ENCODE measurements at places on chromosomes 3 and 15.

DNA sequence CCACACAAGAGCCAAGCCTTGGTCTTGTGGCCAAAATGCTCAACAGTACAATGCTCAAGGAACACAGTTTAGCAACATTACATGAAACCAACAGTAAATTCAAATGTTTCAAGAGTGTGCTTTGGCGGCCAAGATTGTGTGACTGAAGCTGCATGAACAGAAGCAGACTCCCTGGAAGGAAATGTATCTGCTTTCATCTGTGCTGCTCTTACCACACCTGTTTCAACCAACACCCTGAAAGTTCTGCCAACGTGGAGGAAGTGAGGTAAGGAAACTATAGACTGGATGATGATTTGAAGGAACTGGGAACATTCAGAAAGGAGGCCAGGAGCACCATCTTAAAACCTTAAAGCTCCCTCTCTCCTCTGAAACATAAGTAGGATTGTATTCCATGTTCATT, 55.7 kb downstream of the MB21D2 start:
- DNase-seq, result no peak

DNA sequence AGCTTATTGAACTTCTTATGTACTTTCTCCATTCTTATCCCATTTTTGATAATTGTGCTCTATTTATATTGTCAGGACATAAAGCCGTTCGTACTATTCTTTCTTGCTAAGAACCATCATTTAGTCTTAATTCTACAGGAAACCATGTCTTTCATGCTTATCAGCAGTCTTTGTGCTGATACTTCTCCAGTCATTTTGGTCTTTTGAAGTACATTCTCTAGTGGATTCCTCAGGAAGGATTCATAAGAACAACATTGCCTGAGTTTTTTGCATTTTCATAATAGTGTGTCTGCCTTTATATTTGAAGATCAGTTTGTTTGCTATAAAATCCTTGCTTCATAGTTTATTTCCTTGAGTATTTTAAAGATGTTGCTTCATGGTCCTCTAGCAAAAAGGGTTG, 126.6 kb upstream of the NEO1 start:
- no peak for DNase-seq

DNA sequence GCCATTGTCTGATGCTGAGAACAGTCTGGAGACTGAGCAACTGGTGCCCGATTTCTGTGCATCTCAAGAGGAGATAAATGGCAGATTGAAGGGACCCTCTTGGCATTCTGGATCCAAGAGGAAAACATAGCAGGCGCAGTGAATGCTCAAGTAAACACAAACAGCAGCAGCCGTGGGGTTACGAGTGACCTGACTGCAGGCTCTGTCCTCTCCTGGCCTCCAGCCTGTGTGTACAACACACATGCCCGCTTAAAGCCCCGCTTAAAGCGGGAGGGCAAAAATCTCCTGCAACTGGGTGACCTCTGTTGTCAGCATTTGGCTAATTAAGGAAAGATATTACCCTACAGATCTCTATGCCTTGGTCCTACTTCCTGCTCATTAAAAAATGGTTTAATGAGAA, 120.5 kb downstream of the GREM1 start:
- peak; percentile 34 for DNase-seq

GRCh38 chr3:90025019-90025418, 917.6 kb downstream of the EPHA3 start:
- DNase-seq, result no peak

- DNase-seq, result no peak
These were observed 41.4 kb downstream of the CLEC3B start for GRCh38 chr3:45067486-45067885.

GRCh38 chr3:10173095-10173925, 8.6 kb downstream of the IRAK2 start:
- no peak for DNase-seq

DNA sequence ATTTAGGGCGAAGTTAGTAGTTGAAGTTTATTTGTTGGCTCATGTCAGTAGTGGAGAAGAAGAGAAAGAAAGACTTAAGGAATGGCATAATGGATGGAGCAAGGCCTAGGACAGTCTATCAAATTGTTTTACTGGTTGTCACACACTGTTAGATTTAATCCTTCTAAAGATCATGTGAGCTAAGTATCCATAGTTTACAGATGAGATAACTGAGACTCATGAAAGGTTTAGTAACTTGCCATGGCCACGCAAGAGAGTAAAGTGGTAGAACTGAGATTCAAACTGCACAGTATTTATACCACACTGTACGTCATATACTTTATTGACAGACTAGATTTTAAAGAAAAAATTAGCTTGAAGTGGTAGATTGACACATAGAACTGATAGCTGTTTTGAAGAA, 11.4 kb downstream of the SPRED1 start:
- no peak for DNase-seq

GRCh38 chr3:109278141-109278540, 38.2 kb downstream of the DPPA2 start:
- DNase-seq, result no peak

DNA sequence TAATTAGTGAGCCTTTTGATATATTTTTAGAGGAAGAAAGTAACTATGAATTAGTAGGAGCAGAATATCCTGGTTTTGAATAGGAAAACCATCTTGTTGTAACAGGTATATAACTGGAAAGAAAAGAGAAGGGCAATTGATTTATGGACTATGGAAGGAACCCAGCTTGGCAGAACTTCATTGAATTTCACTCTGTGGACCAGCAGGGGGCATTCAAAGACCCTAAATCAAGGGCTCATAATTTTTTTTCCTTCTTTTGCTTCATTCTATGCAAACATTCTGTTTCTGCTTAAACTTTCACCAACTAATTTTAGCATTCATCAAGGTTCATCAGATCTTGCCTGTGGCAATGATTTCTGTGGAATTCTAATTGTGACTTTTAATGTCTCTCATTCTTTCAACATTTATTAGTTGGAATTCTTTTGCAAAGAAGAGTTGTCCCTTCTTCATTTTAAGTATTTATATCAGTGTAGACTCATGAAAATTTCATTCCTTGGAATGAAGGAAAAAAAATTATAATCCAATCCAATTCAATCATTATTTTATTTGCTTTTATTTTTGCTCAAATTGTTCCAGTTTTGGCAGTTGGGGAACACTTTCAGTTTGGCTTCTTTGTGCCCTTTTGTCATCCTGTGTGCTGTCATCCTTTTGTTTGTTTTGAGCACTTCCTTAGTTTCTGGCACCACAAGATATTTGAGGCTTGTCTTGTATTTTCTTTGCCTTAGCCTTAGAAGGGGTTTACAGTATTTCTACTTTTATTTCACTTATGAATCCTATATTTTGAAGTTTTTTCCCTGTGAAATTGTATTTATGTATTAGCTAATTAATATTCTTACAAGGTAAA, 30.4 kb downstream of the NXPE3 start:
- DNase-seq, result no peak

GRCh38 chr3:140091143-140091542, 156.2 kb downstream of the CLSTN2 start:
- DNase-seq, result no peak

- DNase-seq, result no peak
These were observed 14.4 kb upstream of the XXYLT1 start for GRCh38 chr3:195285372-195285771.

- peak; percentile 70 for DNase-seq
These were observed 244.5 kb downstream of the CD47 start for GRCh38 chr3:107846279-107846852.
